Germinal center (tissue), 1 donor: ENCODE measurements at places on chromosomes 7 and 10.

DNA sequence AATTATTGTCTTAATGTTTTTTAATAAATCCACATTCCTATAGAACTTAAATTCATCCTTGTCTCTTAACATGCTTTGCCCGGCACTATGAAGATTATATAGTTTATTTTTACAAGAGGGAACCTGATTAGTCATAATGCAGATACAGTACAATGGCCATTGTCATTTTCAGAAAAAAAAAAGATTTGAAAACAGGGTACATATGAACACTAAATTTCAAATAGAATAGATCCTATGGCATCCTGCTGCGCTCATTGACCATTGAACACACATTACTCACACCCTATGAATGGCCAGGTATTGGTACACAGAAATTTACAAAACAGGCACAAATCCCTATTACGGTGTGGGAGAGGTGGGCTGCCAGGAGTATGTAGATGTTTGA lies 2.0 kb upstream of the KLF6 start:
- DNase-seq: no peak

GRCh38 chr7:45992826-45993225 lies 71.8 kb upstream of the IGFBP3 start:
- no peak for DNase-seq

- DNase-seq: no peak
Measured at GRCh38 chr10:68235581-68235980, 3.7 kb upstream of the ATOH7 start.

DNA sequence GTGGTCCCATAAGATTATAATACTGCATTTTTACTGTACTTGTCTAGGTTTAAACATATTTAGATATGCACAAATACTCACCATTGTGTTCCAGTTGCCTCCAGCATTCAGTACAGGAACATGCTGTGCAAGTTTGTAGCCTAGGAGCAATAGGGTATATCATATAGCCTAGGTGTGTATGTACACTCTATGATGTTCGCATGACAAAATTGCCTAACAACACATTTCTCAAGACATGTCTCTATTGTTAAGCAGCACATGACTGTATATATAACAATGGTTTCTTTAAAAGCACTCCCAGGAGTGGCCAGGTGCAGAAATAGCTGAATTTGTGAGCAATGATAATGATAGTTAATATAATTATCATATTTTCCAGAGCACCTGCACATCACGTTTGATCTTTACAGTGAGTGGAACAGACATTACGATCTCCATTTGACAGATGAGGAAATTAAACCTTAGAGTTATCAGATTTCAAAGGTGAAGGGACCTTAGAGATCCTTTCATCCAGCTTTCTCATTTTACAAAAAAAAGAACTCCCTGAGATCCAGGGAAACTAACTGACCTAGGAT lies 99.2 kb upstream of the PDCD4 start:
- DNase-seq: no peak

- DNase-seq: peak; percentile 31
Measured at GRCh38 chr7:102125127-102125596, 161.5 kb upstream of the SH2B2 start.

DNA sequence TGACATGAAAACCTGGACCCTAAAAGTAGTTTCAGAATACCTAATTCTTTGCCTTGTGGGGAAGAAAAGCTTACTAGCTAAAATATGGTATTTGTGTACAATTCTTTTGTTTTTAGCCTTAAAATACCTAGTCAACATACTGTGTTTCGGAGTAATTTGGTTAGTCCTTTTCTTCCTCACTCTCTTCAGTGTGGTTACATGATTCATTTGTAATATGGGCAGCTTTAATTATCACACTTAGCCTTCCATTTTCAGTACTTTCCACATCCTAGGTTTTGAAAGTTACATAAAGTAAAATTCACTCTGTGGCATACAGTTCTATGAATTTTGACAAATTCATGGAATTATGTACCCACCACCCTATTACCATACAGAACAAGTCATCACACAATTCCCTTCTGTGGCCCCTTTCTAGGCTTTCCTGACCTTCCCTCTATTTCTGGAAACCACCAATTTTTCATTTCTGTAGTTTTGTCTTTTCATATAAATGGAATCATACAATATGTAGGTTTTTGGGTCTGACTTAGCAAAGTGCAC lies 96.2 kb downstream of the EMX2 start:
- DNase-seq: no peak

DNA sequence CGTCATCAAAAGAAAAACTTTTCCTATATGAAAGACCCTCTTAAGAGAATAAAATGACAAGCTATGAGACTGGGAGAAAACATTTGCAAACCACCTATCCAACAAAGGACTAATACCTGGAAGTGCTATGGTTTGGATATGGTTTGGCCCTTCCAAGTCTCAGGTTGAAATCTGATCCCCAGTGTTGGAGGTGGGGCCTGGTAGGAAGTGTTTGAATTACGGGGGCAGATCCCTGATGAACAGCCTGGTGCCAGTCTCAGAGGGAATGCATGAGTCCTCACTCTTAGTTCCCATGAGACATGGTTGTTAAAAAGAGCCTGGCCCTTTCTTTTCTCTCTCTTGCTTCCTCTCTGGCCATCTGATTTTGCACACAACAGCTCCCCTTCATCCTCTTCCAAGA lies 6.3 kb downstream of the ALDH18A1 start:
- no peak for DNase-seq

DNA sequence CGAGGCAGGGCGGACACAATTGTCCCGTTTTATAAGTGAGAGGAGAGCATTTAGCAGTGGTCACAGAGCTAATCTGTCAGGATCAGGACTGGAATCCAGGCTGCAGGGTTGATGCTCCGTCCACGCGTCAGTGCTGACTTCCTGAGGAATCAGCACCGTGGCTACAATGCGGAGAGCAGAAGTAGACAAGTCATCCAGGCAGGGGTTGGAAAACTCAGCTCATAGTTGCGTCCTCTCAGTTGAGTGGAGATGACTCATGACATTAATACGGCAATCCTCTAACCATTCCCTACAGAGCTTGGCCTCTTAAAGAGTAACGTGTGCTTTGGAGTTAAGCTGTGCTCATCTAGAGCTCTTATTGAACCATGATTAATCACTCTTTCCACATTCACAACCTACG lies 17.1 kb upstream of the HTR5A start:
- no peak for DNase-seq

- DNase-seq: no peak
Measured at GRCh38 chr10:86226016-86226415, 140.6 kb downstream of the GRID1 start.

GRCh38 chr7:42910306-42910705 lies 1.6 kb downstream of the C7orf25 start:
- DNase-seq: no peak

- no peak for DNase-seq
Measured at GRCh38 chr7:106791526-106791925, 73.6 kb upstream of the PIK3CG start.

- DNase-seq: no peak
Measured at GRCh38 chr7:1844951-1845390, 174.9 kb downstream of the ELFN1 start.

- DNase-seq: no peak
Measured at GRCh38 chr7:48274662-48275061, 103.4 kb downstream of the ABCA13 start.

GRCh38 chr7:71131256-71132126 lies 453 bp upstream of the GALNT17 start:
- DNase-seq: peak; percentile 16

GRCh38 chr7:115094163-115094562 lies 172.3 kb downstream of the MDFIC start:
- DNase-seq: no peak

DNA sequence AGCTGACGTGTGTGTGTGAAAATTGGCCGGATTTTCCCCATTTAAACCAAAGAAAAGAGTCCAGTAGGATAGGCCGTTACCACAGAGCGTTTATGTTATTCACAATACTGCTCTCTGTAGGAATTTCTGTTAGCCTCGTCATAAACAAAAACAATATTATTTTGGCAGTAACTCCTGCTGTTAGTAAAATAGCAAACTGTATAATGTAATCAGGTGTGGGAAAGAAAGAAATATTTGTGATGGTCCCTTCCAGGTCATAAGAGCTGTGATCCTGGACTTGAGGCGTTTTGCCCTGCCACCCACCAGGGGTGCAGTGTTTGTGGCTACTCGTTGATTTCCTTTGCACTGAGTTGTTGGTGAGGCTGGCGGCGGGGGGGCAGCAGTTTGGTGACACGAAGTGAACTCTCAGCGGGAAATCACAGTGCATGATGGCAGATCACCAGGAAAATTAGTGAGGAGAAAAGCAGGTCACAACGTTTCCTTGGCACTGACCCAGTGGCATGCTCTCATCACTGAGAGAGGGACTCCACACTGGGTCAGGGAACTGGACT lies 2.8 kb downstream of the EEPD1 start:
- no peak for DNase-seq

DNA sequence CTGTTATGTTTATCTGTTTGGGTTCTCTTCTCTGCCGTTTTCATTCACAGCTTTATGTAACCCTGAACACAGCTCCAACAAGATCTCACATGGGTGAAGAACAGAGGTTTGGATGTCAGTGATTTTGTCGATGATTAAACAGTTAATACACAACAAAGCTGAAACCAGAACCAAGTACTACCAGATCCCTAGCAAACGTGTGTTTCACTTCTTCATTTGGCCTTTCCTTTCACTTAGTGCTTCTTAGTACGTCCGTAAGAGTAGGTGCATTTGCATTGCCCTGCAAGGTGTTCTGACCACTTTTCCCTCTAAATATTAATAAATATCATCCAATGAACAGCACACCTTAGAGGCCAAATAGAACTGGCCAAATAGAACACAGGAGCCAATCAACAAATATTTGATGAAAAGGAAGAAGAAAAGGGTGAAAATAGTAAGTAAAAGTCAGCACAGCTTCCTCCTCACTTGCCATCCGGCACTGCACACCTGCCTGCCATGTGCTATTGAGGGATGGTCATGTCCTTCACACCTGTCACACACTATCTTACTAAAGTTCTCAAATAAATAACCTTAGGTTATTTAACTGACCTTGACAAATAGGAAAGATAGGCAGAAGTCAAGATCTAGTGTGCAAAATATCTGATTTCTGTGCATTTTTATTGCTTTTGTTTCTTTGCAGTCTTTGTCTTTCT lies 252.6 kb upstream of the ANKRD30A start:
- no peak for DNase-seq

DNA sequence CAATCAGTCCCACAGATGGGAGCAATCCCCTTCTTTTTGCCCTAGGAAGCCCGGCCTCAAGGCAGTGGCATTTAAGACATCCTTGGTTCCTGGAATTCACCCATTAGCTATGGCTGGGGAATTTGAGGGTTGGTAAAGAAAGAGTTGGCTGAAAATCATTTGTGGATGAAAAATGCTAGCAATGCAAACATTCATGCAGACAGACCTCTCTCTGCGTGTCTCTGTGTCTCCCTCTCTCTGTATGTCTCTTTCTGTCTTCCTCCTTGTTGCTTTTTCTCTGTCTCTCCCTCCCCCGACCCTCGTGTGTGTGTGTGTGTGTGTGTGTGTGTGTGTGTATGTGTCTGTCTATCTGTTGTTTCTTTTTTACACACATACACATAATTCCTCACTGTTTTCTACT lies 19.4 kb downstream of the LDB3 start:
- DNase-seq: no peak

GRCh38 chr7:35253710-35254495 lies at the start of gene TBX20:
Gene TBX20 (minus strand): TSS chr7:35254100. CDS start chr7:35253620, 480 bp downstream.
- peak; percentile 63 for DNase-seq

- DNase-seq: no peak
Measured at GRCh38 chr10:71763352-71764127, 9.8 kb downstream of the VSIR start.

- no peak for DNase-seq
Measured at GRCh38 chr7:78015574-78016260, 217.1 kb downstream of the PHTF2 start.

DNA sequence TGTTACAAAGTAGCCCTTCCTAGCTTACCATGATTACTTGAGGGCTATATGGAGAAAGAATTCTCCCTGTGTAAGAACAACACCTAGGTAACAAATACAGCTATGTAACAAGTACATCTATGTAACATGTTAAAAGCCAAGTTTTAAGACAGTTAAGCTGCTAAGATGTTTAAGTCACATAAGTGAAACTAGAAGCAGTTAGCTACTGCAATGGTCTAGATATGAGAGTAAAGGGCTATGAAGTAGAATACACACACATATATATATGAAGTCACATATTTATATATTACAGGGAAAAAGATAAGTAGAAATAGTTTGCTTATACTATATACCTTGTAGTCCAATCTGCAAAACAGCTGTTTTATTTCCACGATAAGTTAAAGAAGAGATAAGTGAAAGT lies 14.4 kb downstream of the POT1 start:
- DNase-seq: no peak

DNA sequence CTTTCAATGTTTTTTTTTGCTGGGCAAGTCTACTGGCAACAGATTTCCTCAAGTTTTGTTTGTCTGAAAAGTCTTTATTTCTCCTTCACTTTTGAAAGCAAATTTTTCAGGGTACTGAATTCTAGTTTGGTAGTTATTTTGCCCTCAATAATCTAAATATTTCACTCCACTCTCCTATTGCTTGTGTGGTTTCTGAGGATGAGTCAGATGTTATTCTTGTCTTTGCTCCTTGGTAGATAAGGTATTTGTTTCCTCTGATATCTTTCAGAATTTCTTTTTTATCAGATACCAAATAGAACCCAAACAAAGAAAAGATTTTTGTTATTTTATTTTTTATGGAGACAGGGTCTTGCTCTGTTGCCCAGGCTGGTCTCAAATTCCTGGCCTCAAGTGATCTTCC lies 99.2 kb upstream of the MALRD1 start:
- no peak for DNase-seq

DNA sequence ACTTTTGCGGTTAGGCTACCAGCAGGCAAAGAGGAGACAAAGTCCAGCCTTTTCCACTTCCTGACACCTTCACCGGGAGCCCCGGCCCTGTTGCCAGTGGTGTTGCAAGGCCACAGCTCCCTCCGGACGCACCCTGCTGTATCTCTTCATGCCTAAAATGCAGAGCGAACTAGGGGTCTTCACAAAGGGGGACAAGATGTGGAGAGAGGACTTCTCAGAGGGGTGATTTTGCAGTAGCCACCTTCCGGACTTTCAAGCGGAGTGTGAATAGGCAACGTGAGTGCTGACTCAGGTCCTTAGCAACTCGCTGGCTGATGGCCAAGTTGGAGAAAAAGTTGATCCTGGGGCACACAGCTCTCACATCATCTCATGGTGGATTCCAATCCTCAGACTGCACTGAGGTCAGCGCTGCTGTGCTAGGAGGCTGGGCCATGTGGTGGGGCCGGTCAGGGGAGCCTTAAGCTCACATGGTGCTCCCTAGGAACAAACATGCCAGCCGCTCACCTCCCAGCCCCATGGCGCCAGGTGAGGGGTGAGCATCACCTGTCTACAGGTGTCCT lies 166.3 kb downstream of the LCOR start:
- DNase-seq: no peak

- no peak for DNase-seq
Measured at GRCh38 chr7:157702311-157703023, 365.7 kb downstream of the DNAJB6 start.

DNA sequence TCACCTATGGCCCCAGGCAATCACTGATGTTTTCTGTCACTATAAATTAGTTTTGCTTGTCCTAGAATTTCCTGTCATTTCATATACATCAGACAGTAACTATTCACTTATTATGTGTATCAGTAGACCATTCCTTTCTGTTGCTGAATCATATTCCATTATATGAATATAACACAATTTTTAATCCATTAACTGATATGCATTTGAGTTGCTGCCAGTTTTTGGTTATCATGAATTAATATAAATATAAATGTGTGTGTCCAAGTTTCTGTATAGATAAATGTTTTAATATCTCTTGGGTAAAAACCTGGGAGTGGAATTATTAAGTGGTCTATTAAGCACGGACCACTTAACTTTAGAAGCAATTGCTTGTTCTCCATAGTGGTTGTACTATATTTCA lies 143.8 kb downstream of the ZNF438 start:
- DNase-seq: no peak
